ENCODE measurements at places on chromosomes 13 and 19.

DNA sequence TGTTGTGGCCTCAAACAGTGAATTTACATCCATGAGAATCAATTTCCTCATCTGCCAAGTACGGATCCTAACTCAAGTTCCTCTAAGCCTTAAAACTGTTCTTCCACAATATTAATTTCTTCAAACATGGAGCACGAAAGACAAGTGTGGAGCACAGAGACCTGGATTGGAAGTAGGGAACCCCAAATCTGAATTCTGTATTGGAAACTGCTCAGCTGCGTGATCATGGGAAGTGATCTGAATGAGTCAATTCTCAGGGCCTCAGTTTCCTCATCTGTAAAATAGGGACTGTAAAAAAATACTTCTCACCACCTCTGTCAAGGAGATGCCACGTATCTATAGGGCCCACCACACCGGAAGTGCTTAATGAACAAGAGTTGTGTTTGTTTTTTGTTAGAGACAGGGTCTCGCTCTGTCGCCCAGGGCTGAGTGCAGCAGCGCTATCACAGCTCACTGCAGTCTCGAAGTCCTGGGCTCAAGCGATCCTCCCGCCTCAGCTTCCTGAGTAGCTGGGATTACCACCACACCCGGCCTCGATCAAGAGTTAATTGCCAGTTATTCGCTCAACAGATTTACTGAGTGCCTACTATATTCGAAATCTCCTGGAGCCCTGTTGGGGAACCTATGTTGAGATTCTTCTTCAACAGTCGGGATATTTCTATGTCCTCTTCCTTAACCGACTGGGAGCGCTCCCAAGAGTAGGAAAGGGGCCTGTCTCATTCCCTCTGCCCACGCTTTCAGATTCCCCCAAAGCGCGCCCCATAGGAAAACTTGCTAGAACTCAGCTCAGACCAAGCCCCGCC lies 1.6 kb downstream of the SERTAD3 start:
- DNase-seq, result no peak

DNA sequence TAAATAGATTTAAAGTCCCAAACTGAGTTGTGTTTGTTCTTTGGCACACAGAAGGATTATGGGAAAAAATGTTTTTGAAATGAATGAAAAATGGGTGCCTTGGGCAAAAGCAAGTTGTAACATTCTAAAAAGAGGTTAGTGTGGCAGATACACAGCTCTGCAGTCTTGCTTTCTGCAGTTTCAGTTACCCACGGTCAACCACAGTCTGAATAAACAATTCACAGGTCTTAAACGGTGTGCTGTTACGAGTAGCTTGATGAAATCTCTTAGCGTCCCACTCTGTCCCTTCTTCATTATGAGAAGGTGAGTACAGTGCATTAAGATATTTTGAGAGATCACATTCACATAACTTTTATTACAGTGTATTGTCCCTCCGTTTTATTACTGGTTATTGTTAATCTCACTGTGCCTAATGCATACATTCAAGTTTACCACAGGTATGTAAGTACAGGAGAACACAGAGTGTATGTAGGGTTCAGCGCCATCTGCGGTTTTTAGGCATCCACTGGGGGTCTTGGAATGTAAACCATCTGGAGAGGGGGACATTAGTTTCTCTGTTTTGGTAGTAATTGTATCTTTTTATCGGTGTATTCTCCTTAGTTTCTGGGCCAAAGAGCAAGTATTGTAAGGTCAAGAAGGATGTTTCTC lies 8.1 kb downstream of the FARP1 start:
- no peak for DNase-seq

DNA sequence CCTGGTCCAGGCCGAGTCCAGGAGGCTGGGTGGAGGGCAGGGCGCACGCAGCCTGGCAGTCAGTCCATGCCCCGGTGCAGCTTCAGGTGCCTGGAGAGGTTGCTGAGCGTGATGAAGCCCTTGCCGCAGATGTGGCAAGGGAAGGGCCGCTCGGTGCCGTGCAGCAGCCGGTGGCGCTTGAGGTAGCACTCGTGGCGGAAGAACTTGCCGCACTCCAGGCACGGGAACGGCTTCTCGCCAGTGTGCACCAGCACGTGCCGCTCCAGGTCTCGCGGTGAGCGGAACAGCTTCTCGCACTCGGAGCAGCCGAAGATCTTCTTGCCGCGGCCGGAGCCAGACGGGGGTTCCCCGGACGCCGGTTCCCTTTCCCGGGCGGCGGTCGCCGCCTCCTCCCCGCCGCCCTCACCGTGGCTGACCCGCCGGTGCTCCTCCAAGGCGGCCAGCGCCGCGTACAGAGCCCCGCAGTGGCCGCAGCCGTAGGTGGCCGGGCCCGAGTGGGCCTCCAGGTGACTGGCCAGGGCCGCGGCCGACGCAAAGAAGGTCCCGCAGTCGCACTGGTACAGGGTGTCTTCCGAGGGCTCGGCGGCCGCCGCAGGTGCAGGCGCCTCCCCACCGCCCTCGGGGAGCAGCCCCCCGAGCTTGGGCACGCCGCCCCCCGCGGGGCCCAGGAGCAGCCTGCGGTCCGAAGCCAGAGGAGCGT lies 6.8 kb downstream of the FIZ1 start:
- no peak for DNase-seq

- no peak for DNase-seq
These were observed 21.5 kb downstream of the RYR1 start for GRCh38 chr19:38455031-38455430.

- no peak for DNase-seq
These were observed 14.6 kb upstream of the TMEM255B start for GRCh38 chr13:113744197-113745000.

DNA sequence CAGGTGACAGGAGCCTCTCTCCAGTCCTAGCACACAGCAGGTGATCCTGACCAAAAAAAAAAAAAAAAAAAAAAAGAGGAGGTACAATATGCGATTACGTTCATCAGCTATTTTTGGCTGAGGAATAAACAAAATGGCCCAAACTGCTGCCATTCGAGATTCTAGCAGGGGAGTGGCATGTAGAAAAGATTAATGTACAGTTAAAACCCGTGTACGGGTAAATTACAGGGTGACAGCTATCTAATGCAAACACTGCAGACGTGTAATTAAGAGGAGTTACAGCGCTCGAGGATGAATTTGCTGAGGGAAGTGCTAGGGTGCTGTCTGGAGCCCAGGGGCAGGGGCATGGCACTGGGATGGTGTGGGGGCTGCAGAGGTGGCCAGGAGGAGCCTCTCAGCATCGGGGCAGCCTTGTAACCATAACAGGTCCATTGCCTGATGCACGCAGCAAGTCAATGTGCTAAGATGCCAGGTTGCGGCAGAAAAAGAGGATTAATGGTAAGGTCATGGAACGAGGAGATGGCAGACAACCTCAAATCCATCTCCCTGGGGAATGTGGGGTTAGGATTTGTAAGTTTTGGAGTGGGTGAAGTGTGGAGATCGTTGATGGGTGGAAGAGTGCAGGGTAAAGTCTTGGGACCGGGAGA lies 17.4 kb downstream of the CHST8 start:
- no peak for DNase-seq

DNA sequence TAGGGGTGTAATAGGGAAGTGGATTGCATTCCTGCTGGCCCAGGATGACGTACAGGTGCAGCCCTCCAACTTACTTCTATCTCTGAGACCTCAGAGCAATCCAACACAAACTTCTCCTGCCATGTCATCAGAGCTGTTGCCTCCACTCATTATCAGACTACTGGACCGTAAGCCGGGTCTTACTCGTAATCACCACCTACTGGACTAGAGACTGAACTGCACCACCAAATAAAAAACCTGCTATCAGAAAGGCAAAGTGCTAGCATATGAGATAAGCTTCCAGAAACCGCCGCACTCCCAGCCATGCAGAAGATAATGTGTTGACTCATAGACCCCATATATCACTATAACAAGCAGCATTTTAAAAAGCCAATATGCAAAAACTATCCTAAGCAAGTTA lies 102.0 kb downstream of the SLITRK1 start:
- no peak for DNase-seq
